ENCODE measurements at places on chromosomes 12 and 14. TPM values are rescaled to one million over a fixed set of nuclear protein-coding genes. Genes with fewer than 3 reads are reported as not detected.

The NUDT14 gene
- 76.2 TPM for total RNA-seq

The DLGAP5 gene
- 8.7 TPM for total RNA-seq

The STAC3 gene
- 0.13 TPM for total RNA-seq

The NELL2 gene
- total RNA-seq, result not detected

The ESPL1 gene
- total RNA-seq, result 6.0 TPM

The HEBP1 gene
- 20.5 TPM for total RNA-seq

The OR4E2 gene
- total RNA-seq, result not detected

The FAM181A gene
- not detected for total RNA-seq

The PIWIL1 gene
- not detected for total RNA-seq

The L2HGDH gene
- total RNA-seq, result 3.8 TPM

The IKZF4 gene
- total RNA-seq, result 0.13 TPM

The TAS2R8 gene
- total RNA-seq, result not detected

Data from dermis microvascular lymphatic vessel endothelial cell (primary cell).